ENCODE measurements at places on chromosomes 5 and 9. TPM values are rescaled to one million over a fixed set of nuclear protein-coding genes. Genes with fewer than 3 reads are reported as not detected.

The SPATA31E1 gene
- not detected for total RNA-seq

The CNTNAP3 gene
- 5.6 TPM for total RNA-seq

The SARDH gene
- 1.2 TPM for total RNA-seq

The SLC6A3 gene
- not detected for total RNA-seq

The PCDHB9 gene
- 0.30 TPM for total RNA-seq

The LHX3 gene
- total RNA-seq, result not detected

Data from smooth muscle cell of the coronary artery (primary cell).